ENCODE measurements at places on chromosomes 2 and 18. TPM values are rescaled to one million over a fixed set of nuclear protein-coding genes. Genes with fewer than 3 reads are reported as not detected.

DNA sequence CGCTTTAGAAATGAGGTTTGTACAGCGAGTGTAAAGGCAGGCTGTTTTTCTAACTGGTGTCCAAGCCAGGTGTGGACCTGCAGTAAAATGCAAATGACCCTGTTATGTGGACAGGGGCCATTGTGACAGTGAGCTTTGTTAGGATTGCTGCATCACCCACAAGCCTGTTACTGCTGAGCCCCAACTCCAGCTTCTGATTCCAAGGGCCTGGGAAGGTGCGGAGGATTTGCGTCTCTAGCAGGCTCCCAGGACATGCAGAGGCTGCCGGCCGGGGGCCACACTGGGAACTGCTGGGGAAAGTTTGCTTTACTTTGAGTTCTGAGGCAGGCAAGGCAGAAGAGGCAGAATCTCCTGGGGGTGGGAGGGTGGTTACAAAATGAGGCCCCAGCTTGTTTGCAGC lies 164.1 kb downstream of the GLI2 start:
- DNase-seq: no peak

The OSR1 gene
- 6.8 TPM for total RNA-seq

The HSBP1L1 gene
- total RNA-seq: 51.8 TPM

- DNase-seq: no peak
Observed at GRCh38 chr2:37775908-37776250, 104.4 kb upstream of the CDC42EP3 start.

The STARD6 gene
- not detected for total RNA-seq

- no peak for DNase-seq
Observed at GRCh38 chr2:178880257-178880656, 73.0 kb upstream of the TTN start.

The UPP2 gene
- total RNA-seq: 0.11 TPM

DNA sequence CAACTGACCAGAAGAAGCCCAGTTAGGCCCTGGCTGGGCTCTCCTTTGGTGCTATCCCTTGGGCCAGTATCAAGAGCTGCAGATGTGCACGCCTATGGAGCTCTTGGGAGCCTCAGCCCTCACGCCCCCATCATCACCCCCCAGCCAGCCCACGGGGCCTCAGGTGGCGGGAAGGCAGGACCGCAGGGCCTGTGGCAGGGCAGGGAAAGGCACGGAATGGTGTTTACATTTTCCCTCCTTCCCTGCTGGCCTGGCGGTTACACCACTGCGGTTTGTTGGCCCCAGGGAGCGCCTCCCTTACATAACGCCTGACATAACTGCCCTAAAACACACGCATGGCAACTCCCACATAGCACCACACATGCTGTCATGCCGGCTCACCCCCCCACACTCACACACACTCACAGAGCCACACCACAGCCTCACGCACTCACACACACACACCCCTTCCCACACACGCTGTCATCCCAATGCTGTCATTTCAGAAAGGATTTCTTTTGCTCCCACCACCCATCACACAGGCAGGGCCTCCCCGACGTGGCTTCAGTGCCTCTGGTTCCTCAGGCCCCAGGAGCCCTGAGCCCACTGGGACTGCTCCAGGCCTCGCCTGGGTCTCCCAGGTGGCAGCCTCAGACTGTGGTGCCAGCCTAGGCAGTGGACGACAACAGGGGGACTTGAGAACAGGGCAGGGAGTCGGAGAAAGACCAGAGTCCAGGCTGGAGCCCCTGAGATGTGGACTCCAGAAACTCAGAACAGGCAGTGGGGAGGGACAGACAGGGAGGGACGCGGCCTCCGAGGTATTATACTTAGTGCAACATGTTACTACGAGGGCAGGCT lies 15.7 kb downstream of the ZFP36L2 start:
- DNase-seq: no peak

DNA sequence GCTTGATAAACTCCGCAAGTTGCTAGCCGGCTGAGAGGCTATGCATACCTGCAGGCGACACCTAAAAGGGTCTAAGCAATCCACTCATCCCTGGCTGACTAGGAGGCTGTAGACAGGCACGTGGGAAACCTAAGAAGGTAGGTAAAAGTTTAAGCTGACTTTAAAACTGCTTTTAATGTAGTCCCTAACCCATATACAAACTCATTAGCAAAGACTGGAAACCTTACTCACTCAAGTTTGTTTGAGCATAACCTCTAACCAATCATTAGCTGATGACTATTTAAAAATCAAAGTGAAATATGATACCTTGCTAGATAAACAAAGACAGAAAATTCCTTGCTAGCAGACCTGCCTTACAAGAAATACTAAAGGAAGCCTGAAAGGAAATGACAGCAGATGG lies 106.4 kb downstream of the EXOC6B start:
- DNase-seq: no peak

The ALPI gene
- not detected for total RNA-seq

DNA sequence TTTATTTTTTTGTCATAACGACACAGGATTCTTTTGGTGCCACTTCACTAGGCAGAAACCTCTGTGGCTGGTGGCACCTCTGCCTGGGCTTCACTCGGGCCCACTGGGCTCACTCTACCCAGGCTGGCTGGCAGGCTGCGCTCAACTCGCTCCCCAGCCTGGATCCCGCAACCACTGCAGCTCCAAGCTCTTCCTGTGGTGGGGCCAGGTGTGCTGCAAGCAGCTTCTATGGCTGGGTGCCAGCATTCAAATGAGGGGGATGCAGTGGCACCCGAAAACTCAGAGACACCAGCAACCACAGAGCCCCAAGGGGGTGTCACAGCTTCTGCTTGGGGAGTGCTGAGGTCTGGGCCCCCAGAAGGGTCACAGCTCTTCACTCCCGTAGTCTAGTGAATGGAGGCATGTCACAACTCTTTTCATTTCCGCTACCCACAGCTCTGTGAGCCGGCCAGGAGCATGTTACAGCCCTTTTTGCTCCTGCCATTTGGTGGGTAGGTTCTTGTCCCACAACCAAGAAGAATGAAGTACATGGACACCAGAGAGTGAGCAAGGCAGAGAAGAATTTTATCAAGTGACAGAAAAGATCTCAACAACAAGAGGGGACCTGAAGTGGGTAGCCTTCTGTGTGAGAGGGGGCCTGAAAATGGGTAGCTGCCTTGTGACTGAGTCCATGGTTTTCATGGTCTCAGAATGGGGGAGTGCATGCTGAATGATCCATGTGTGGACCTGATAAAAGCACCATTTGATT lies 170.1 kb downstream of the UBR3 start:
- DNase-seq: no peak

DNA sequence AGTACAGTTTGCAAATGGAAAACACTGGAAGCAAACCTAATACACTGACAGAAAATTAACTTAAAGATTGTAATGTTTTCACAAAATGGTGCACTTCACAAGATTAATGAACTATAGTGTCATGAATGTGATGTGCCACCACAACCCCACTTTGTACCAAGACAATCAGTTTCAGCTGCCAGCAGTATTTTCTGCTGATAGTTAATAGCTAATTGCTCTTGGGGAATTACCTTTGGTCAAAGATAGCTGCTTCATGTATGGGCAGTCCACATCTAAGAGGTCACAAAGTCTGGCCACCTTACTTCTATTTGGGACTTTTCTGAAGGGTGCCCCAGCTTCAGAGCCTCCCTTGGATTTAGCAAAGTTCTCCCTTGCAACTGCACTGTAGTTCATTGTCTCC lies 254.0 kb downstream of the CALCRL start:
- no peak for DNase-seq

DNA sequence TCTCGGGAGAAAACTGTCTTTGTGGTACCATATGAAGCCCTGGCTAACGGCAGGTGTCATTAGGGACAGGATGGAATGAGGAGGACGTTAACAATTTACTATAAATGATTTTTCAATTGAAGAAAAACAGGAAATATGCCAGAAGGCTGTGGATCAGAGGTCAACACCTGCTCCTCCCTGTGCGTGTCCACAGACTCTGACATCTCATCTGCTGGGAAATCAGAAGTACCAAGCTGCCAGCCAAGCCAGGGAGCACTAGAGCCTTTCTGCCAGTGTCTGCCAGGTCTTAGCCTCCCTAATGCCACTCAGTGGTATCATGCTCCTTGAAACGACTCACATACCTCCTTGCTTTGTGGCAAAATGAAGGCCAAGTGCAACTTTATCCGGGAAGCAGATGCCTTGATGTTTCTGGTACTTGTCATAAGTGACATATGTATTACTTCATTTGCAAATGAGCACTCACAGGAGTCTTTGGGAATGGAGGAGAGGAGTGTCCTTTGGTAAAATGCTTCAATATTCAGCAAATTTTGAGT lies 541.1 kb downstream of the SATB2 start:
- DNase-seq: no peak

The GAREM2 gene
- total RNA-seq: 2.6 TPM

DNA sequence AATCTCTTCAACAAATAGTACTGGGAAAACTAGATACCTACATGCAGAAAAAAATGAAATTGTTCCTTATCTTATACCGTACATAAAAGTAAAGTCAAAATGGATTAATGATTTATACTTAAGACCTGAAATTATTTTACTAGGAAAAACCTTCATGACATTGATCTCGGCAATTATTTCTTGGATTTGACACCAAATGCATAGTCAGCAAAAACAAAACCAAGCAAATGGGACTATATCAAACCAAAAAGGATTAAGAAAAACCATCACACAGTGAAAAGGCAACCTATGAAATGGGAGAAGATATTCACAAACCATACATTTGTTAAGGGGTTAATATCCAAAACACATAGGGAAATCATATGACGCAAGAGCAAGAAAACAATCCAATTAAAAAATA lies 433.6 kb downstream of the LRATD1 start:
- DNase-seq: no peak

DNA sequence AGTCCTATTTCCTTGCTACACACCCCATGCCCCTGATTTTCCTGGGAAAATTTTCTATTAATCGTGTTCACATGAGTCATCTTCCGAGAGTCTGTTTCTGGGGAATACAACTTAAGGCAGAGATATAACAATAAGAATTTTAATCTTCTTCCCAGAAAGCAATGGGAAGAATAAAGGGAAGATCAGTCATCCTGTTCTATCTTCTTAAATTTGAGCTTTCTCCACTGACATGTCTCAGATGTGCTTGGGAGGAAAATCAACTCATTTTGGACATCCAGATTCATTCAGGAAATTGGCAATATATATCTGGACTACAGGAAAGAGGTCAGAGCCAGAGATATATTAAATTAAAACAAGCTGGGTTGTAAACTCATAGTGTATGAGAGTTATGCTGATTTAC lies 62.3 kb upstream of the SPAG16 start:
- DNase-seq: no peak

The REG3A gene
- total RNA-seq: not detected

- no peak for DNase-seq
Observed at GRCh38 chr18:76502551-76502950, 7.5 kb upstream of the ZNF516 start.

The CREG2 gene
- not detected for total RNA-seq

- no peak for DNase-seq
Observed at GRCh38 chr2:240310201-240310600, 125.3 kb upstream of the GPC1 start.

GRCh38 chr2:29267720-29268119 lies 152.5 kb downstream of the CLIP4 start:
- no peak for DNase-seq

DNA sequence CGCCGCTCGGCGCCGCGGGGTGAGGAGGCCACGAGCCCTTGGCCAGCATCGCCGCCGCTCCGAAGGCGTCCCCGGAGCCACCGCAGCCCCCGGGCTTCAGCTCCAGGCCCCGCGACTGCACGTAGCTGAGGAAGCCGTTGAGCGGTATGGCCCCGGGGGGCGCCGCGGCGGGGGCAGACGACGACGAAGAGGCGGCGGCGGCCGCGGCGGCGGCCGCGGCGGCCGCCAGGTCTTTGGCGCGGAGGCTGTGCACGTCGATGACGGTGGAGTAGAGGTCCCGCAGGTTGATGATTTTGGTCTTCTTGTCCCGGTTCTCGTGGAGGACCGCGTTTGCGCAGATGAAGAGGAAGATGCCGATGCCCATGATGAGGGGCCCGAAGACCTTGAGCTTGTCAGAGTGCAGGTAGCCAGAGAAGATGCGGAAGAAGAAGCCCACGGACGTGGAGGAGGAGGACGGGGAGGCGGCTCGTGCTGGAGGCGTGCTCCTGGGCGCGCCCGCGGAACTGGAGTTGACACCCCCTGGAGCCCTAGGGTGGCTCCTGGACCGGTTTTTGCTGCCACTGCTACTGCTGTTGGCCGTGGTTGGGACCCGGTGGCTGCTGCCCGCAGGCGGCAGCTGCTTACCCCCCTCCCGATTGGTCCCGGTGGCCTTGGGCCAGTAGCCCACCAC lies 4.0 kb downstream of the TMEM200C start:
- DNase-seq: no peak

The SULT1C4 gene
- 3.2 TPM for total RNA-seq

- no peak for DNase-seq
Observed at GRCh38 chr18:50711386-50711785, 108.4 kb downstream of the MRO start.

The SCTR gene
- total RNA-seq: not detected

GRCh38 chr2:170224692-170225294 lies 46.8 kb downstream of the MYO3B start:
- no peak for DNase-seq

The TLX2 gene
- total RNA-seq: not detected

The CFC1 gene
- not detected for total RNA-seq

DNA sequence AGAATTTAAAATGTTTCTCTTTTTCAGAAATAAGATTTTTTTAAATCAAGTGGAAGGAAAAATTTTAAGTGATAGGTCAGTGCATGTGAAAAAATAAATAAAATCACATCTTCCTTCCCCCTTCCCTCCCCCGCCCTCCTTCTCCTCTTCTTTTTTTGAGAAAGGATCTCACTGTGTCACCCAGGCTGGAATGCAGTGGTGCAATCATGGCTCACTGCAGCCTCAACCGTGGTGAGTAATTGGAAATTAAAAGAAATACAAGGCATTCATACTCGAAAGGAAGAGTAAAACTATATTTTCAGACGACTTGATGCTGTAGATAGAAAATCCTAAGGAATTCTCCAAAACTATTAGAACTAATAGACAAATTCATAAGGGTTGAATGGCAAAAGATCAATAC lies 16.9 kb upstream of the CRACDL start:
- no peak for DNase-seq

DNA sequence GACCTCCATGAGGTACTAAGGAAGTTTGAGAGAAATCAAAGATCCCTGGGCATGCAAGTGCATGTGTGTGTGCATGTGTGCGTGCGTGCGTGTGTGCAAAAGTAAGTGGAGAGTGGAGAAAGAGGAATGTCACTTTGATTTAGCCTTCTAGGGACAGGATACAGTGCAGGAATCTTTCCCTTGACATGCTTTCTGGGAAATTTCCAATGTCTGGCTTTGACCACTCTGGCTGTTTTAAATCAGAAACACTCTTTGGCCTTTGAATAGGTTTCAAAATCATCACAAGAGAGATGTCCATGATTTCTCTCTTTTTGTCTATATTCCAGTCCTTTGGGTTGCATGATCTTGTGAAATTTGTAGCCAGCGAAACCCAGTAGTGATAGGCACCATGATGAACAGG lies 162.0 kb downstream of the ALK start:
- no peak for DNase-seq

GRCh38 chr18:1585881-1586488 lies 681.3 kb downstream of the ADCYAP1 start:
- DNase-seq: no peak

- DNase-seq: no peak
Observed at GRCh38 chr2:98518101-98518500, 73.4 kb downstream of the INPP4A start.

Measured in thyroid gland (tissue), 4 donors.